ENCODE measurements at places on chromosomes 11 and 22.

GRCh38 chr11:6205366-6205765, at the start of gene C11orf42:
Gene C11orf42 (plus strand): TSS chr11:6205557. CDS start chr11:6205616, 59 bp downstream.
- no peak for DNase-seq

DNA sequence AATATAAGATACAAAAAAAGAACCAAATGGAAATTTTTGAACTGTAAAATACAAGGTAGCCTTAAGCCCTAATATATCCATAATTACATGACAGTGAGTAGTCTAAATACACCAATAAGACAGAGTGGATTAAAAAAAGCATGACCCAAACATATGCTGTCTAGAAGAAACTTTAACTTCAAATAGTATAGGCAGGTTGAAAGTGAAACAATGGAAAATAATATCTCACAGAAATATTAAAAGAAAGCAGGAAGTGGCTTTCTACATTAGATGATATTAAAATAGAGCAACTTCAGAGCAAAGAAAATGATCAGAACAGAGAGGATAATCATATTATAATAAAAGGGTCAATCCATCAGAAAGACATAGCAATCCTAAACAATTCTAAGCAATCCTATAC, 21.8 kb downstream of the DCUN1D5 start:
- no peak for DNase-seq

- DNase-seq: no peak
Observed at GRCh38 chr11:42840860-42841259, 470.9 kb upstream of the API5 start.

DNA sequence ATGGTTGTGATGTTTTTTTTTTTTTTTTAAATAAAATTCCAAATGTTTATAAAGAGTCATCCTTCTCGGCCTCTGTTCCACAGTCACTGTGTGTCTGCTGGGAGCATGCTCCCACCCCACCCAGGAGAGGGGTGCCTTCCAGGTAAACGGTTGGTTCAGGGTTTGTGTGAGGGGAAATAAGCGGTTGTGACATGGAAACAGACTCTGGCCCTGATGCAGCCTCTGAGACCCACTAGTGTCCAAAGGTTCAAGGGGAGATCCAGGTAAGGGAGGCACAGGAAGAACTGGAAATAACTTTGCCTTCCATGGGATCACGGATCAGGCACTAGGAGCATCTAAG, 6.0 kb upstream of the GAS2L1 start:
- DNase-seq: no peak

- no peak for DNase-seq
Observed at GRCh38 chr22:25497181-25497641, 67.3 kb upstream of the GRK3 start.

- DNase-seq: no peak
Observed at GRCh38 chr11:34052608-34053160, 1.2 kb downstream of the CAPRIN1 start.

DNA sequence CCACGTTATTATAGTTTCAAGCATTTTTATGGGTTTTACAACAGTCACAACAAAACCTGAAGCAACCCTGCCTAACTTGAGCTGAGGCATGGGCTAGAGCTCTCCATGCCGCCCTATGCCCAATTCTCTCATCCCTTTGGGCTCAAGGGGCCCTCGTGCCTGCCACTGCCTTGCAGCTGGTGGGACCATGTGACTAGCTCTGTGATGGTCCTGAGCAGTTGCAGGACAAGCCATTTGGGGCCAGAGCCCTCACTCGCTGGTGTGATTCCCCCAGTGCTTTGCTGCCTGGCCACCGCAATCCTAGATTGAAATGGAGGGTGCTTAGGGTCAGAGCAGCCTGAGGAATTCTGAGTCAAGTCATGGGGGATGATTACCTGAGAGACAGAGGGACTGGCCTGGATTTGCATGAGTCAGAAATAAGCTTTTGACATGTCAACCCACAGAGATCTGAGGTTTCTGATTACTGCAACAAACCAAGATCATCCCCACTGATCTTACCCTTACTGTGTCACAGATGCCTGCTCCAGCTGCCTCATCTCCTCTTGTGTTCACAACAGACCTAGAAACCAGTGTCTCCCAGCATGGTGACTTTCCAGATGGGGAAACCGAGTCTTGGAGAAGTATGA, 323.7 kb downstream of the BRD1 start:
- no peak for DNase-seq

- no peak for DNase-seq
Observed at GRCh38 chr11:20056109-20056949, 103.9 kb downstream of the DBX1 start.

DNA sequence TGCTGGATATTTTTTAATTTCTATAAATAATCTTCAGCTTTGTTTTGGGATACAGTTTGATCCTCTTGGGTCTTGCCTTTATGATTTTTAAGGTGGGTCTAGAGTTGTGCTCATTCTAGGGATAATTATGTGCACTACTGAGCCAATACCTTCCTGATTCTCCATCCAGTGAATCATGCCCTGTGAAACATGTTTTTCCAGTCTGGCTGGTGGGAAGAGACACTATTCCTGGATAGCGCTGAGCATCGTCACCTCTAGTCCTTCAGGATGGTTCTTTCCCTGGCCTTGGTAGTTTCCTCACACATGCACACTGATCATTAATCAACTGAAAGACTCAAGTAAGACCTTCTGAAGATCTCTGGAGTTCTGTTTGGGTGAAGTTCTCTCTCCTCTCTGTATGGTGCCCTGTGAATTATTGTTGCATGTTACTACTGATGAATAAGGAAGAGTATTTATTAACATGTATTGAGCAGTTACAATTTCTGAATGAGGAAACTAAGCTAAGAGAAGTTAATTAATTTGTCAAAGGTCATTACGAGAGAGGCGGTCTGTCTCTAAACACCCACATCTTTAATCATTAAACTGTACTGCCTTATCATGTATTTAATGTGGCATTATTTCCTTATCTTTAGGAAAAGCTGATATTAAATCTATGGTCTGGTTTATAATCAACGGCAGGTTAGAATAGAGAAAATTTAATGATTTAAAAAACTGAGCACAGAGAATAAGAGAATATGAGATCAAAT, 39.1 kb upstream of the LIPT2 start:
- no peak for DNase-seq

GRCh38 chr11:41527530-41527929, 68.1 kb upstream of the LRRC4C start:
- DNase-seq: no peak

DNA sequence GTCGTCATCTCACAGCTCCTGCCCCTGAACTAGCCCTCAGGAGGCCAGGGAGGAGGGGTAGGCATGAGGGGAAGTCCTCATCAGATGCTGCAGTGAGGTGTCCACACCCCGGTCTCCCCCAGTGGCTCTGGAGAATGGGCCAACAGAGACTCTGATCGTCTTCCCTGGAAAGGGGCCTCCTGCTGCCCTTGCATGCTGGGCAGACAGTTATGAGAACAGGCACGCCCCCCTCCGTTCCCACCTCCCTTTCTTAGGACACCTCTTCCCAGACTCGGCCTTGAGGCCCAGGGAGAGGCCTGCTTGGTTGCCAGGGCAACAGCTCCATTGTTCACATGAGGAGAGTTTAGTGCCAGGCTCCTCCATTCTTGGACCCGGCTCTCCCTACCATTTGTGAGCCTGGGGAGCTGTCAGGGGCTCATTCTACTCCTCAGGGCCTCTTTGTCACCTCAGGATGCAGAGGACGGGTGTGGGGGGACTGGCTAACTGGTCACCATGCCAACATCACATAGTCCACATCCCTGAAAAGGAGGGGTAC, 157.7 kb downstream of the TTC17 start:
- no peak for DNase-seq

GRCh38 chr11:108915666-108916065, 250.8 kb downstream of the DDX10 start:
- no peak for DNase-seq

DNA sequence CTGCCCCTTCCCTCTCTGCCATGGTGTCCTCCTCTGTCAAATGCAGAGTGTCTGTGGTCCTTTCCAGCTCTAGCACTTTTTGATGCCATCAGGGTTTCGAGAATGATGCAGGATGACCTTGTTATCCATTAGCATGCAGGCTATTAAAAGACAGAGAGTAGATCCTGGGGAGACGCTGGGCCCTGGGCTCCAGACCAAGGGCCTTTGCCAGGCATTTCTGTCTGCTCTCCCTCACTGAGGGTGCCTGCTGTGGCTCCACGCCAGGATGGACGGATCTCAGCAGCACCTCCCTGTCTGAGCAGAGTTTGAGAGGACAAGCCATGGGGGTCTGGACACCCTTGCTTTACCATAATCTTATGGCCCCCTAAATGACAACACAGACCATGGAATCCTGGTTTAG, 110.8 kb upstream of the CD82 start:
- DNase-seq: no peak

GRCh38 chr11:10891151-10891720, 33.4 kb upstream of the ZBED5 start:
- DNase-seq: no peak

GRCh38 chr11:61587541-61587941, 6.7 kb upstream of the SYT7 start:
- DNase-seq: no peak

DNA sequence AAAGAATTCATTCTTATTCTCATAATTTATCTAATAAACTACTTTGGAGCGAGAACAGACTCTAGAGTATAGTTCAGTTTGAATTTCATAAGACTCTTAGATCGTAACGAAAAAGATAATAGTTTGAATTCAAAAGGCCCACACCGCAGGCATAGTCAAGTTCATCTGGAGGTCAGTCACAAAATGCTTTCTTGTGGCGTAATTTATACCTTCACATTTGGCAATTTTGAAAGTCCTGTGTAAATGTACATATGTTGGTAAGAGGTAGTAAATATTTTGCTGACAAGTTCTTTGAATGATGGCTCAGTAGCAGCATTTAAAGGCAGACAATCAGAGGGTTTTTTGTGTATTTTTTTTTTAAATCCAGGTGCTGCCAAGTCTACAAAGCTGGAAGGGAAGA, 88.1 kb downstream of the TEAD1 start:
- no peak for DNase-seq

GRCh38 chr11:93248602-93249001, 50.8 kb upstream of the SLC36A4 start:
- peak; percentile 72 for DNase-seq

DNA sequence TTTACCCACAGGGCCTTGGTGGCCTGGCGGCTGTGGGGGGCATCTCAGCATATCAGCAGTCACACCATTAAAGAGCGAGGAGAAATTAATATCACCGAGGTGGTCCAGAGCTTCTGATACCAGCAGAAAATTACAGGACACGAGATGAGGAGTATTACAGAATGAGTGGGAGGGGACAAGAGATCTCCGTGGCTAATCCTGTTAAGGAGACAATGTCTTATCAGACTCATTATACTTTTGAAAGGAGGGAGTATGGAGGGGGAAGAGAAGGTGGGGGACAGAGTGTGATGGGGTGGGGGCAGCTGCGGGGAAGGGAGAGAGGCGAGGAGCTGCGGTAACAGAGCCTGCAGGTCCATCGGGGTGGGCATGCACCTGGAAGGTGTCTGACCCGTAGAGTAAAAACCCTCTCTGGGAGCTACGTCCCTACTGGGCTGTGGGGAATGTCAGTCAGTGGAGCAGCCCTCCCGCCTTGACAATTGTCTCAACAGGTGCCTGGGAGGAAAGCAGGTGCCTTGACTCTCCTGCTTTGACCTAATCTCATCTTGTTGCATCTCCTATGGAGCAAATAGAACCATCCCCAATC, 224.2 kb downstream of the CEP164 start:
- DNase-seq: no peak
